Activated effector memory CD4-positive, alpha-beta T cell treated with anti-CD3 and anti-CD28 coated beads, Interleukin-2, amount 50 U/mL, for 16 hours (primary cell): ENCODE measurements at places on chromosomes 11 and 22.
A peak's percentile ranks its signal among the peaks of the same experiment; 100 is the strongest.

- peak; percentile 36 for DNase-seq
Observed at GRCh38 chr11:61963282-61964057, 4.0 kb downstream of the FTH1 start.

DNA sequence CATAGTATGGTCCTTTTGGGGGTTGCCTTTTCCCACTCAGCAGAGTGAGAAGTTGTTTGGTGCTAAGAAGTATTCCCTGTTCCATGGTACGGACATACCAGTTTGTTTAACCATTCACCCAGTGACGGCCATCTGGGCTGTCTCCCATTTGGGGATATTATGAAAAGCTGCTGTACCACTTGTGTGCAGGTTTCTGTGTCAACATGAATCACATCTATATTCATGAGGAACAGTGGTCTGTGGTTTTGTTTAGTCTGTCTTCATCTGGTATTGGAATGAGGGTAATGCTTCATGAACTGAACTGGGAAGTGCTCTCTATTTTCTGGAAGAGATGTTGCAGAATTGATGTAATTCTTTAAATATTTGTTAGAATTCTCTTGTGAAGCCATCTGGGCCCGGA lies 89.5 kb downstream of the TRMU start:
- no peak for DNase-seq

DNA sequence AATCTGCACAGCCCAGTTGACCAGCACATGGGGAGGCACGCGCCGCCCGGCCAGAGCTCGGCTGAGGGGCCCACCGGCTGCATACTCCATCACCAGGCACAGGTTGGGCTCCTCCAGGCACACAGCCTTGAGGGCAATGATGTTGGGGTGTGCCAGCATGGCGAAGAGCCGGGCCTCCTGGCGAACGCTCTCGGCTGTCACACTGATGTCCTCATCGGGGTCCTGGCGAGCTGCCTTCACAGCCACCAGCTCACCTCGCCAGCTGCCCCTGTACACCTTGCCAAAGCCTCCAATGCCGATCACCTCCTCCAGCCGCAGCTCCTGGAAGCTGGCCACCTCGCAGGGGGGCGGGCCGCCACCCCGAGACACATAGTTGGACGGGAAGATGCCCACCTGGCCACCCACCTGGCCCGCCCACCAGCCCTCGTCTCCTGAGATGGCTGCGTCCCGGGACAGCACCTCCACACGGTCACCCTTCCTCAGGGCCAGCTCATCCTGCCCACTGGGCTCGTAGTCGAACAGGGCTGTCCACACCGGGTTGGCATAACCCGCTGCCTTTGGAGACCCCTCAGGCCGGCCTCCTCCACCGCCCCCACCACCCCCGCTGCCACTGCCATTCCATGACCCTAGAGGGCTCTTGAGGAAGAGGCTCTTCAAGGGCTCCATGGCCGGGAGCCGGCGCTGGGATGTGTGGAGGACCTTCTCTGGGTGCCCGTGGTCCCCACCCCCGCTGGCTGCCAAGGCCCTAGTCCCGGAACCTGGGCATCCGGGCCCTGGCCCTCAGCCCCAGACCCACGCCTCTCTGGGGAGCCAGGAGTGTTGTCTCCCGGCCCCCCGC lies 711 bp downstream of the MAP3K11 start:
- DNase-seq = peak; percentile 75

GRCh38 chr11:13289081-13289480 lies 11.5 kb downstream of the BMAL1 start:
- no peak for DNase-seq

DNA sequence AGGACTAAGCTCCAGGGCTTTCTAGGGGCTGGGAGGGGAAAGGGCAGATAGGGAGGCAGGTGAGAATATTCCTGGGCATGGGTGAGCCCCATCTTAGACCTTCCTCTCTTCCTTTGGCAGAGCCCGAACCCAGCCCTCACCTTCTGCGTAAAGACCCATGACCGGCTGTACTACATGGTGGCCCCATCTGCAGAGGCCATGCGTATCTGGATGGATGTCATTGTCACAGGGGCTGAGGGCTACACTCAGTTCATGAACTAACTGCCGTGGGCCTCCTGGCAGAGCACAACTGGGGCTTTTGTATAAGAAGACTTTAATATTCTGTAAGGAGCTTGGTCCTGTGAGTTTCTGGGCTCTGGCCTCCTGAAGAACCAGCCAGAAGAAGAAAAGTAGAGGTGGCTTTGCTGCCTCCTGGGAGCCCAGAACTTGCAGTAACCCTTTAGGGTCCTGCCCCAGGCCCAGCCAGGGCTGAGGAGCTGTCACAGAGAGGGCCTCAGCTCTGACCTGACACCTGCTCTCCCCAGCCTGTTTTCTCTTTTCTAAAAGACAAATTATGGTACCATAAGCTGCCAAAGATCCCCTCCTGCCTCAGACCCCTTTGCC lies 22.8 kb downstream of the TREH start:
- DNase-seq = peak; percentile 47

DNA sequence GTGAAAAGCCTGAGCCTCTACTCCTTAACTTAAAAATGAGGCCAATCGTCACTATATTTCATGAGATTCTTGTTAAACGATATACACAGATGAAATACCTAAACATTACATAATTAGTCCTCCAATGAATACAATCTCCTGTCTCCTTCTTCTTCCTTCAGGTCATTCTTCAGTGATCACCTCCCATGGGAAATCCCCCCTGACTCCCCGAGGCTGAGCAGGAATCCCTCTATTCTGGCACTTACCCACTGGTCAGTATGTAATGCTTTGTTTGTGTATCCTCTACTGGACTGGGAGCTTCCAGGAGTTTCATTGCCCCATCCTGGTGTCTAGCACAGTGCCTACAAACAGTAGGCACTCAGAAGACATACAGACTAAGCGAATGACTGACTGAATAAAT lies 52.3 kb downstream of the RAB38 start:
- DNase-seq = no peak

DNA sequence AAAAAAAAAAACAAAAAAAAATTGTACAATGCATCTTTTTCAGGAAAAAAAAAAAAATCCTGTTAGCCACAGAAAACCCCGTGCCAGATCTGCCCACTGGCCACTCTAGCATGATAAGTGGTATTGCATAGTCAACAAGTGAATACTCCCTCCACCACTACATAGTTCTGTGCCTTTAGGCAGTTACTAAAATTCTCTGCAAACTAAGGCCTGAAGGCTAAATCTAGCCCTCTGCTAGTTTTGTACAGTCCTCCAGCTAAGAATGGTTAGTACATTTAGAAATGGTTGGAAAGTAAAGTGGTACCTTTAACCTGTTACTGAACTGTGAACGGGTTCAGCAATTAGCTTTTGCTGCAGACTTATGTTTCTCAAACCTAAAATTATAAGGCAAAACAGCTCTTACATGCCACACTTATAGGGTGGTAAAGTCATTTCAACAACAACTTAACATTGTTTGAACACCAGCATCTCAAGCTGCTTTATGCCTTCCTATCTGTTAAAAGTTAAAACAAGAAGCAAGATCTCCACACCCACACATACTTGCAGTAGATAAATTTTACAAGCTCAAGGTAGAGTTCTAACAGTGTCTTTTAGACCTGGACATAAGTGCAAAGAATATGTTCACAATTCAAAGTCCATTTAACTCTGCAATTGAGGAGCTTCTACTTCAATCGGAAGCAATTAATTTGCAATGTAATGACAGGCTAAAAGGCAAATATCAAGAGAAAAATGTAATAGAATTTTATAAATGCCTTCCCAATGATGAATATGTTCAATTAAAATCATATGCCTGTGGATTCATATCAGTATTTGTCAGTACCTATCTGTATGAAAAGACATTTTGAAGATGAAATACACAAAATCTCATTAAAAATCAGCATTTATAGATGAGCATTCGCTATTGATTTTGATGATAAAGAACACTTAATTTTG lies 7.3 kb downstream of the C11orf71 start:
- no peak for DNase-seq

GRCh38 chr22:49260681-49261580 lies 566.7 kb downstream of the BRD1 start:
- peak; percentile 47 for DNase-seq

DNA sequence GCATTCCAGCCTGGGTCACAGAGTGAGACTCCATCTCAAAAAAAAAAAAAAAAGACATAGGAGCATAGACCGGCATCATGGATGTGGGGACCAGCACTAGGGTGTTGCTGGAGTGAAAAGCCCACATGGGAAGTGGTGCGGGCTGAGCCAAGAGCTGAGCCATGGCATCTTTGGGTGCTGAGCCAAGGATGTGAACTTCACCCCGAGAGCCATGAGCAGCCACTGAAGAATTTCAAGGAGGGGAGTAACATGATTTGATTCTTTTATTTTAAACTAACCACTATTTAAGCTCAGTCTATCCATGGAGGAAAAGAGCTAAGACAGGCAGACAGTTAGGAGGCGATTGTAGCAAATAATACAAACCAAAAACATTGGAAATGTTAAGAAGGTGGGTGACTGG lies 57.4 kb downstream of the AHNAK start:
- DNase-seq = no peak

DNA sequence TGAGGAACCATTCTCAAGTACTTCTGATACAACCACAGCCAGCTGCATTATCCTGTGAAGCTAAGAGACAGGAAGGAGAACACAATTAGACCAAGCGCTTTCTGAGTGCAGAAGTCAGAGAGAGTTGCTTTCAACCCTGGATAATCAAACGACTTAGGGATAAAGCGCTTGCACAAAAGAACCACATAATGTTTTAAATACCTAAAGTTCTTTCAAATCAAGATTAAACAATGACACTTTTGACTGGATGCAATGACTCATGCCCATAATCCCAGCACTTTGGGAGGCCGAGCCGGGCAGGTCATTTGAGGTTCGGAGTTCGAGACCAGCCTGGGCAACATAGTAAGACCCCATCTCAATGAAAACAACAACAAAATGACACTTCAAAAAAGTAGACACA lies 145.1 kb downstream of the SWAP70 start:
- DNase-seq = no peak

DNA sequence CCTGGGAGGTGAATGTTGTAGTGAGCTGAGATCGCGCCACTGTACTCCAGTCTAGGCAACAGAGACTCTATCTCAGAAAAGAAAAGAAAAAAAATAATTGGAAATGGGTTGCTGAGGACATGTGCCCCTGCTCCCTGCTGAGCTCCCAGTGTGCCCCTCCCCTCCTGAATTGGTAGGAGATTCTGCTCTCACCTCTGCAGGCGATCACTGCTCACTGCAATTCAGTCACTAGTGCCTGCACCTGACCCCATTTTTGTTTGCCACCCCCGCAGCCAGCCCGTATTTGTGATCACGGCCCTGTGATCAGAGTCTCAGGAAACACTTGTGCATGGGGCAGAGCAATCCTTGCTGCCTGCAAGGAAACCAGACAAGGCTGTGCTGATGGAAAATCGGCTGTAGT lies 16.3 kb upstream of the SEC14L3 start:
- no peak for DNase-seq

GRCh38 chr11:59647245-59647980 lies 21.4 kb downstream of the PATL1 start:
- DNase-seq = no peak

- no peak for DNase-seq
Observed at GRCh38 chr22:19352766-19353165, 61.2 kb upstream of the CLTCL1 start.

- DNase-seq = no peak
Observed at GRCh38 chr11:66595245-66595904, 2.4 kb downstream of the CCS start.

DNA sequence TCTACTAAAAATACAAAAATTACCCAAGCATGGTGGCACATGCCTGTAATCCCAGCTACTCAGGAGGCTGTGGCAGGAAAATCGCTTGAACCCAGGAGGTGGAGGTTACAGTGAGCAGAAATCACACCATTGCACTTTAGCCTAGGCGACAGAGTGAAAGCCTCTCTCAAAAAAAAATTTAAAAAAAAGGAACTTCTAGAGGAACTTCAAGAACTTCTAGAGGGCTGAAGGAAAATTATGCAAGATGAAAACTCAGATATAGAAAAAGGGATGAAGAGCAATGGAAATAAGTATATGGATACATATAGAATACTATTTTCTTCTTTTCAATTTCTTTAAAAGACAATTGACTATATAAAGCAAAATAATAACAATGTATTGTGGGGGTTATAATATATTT lies 51.2 kb upstream of the PRR5 start:
- DNase-seq = no peak

DNA sequence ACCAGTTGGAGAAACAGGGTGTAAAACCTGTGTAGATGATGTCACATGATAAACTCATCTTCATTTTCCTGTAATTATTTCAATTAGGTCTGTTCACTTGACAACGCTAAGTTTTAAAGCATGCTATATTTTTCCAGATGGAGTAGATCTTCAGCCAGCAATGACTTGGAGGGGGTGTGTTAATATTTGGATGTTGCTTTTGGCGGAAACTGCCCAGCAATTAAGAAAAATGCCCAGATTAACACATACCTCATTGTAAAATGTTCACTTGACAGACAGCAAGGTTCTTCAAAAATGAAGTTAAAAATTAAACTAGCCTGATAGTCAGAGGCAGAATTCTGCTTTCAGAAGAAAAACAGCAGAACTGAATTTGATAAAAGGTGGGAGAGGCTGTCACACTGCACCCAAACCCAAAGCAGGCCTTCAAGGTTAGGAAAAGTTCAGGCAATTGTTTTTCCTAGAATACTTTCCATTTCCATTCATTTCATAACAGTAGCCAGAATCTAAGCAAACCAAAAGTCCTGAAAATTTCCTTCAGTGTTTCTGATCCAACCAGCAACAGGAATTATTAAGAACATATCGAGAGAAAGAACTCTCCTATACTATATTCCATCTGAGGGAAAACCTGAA lies 33.0 kb downstream of the VSIG10L2 start:
- DNase-seq = no peak
